ENCODE measurements at places on chromosomes 1 and 21.

GRCh38 chr1:35915693-35916092, 15.2 kb upstream of the AGO3 start:
- DNase-seq = no peak

GRCh38 chr1:172557270-172557669, 24.3 kb downstream of the SUCO start:
- no peak for DNase-seq

- no peak for DNase-seq
Observed at GRCh38 chr1:18100491-18101063, 7.0 kb upstream of the IGSF21 start.

DNA sequence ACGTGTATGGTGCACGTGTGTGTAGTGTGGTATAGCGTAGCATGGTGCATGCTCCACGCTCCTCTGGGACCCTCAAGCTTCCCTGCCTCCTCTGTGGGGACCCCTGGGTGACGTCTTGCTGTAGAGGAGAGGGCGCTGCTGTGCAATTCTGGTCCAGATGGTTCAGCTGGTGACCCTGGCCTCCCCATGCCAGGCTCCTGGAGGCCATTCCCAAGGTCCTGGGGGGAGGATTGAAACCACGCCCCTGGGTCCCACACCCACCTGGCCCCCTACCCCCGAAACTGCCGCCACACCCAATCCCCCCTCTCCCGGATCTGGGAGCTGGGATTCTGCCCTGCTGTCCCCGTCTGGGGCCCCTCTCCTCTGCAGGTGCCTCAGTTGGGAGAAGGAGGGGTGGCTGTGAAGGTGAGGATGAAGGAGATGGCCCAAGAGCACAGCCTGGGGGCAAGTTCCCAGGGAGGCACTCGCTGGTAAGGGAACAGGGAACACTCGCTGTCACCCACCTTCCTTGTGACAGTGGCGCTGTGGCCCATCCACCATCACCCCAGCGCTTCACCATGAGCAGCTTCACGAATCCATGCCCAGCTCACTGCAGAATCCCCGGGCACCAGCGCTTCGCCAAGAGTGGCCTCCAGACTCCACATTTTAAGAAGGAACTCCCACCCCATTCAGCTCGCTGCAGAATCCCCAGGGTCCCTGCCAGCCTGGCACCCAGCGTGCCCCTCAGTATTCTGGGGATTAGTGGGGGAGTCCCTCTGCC, 38.0 kb downstream of the WDR4 start:
- no peak for DNase-seq

DNA sequence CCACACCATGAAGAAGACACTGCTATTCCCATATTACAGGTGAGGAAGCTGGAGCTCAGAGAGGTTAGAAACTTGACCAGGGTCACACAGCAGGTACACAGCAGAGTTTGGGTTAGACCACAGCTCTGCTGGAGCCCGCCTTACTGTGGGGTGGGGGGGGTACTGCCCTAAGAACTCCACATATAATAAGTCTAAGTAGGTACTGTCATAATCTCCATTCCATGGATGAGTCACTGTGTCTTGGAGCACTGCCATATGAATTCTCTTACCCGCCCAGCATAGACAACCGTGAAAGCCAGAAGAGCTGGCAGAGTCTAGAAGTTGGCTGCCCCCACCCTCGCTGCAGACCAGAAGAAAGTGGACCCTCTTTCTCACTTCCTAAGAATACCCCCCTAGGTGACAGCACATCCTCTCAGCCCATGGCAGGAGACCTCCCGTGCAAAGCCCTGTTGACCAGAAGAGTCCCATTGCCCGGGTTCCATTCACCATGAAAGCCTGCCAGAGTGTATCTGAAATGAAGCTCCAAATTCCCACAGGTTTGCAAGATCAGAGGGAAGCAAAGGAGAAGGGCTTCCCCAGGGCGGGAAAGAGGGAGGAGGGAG, 5.2 kb upstream of the PLA2G2D start:
- DNase-seq = no peak

DNA sequence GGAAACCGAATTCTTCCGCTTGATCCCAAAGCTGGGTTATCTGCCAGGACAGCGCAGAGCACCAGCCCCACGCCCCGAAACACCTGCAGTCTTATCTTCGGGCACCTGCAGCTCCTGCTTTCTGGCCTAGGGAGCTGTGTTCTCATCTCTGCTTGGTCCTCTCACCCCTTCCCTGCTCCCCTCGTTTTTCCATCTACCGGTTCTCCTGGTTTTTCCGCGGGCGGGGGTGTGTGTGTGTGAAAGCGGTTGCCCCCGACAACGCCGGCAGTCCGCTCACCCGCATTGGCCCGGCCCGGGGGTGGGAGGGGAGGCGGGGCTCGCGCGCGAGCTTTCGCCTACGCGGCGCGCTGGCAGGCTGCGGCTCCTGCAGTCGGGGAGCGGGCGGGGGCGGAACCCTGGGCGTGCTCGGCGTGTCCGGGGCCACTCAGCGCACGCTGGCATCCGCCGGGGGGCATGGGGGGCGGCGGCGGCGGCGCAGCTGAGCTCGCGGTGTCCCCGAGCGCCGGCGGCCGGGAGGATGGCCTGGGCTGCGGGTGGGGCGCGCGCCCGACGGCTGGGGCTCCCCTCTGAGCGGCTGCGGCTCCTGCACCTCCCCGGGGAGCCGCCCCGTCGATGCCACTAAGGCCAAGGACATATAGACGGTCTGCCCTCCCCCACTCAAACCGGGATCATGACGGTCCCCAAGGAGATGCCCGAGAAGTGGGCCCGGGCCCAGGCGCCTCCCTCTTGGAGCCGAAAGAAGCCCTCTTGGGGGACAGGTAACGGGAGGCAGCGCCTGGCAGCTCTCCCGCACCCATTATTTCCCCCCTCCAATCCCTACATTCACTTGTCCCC, 3.2 kb downstream of the ATP8B2 start:
- peak; percentile 77 for DNase-seq

- no peak for DNase-seq
Observed at GRCh38 chr1:100860397-100860991, 34.1 kb downstream of the EXTL2 start.

GRCh38 chr1:13699936-13700520, at the start of gene PRDM2:
PRDM2 (plus strand) TSS chr1:13700188; CDS start chr1:13715606, 15,418 bp downstream.
- DNase-seq = no peak

GRCh38 chr1:157438146-157438545, 114.2 kb downstream of the FCRL5 start:
- DNase-seq = no peak

DNA sequence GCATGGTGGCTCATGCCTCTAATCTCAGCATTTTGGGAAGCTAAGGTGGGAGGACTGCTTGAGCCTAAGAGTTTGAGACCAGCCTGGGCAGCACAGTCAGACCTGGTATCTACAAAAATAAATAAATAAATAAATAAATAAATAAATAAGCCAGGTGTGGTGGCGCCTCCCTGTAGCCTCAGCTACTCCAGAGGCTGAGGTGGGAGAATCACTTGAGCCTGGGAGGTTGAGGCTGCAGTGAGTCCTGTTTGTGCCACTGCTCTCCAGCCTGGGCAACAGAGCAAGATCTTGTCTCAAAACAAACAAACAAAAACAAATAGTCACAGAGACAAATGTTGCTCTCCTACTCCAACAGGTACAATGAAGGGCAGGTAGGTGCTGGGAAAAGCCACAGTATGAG, 242.4 kb upstream of the POU3F1 start:
- DNase-seq = no peak

DNA sequence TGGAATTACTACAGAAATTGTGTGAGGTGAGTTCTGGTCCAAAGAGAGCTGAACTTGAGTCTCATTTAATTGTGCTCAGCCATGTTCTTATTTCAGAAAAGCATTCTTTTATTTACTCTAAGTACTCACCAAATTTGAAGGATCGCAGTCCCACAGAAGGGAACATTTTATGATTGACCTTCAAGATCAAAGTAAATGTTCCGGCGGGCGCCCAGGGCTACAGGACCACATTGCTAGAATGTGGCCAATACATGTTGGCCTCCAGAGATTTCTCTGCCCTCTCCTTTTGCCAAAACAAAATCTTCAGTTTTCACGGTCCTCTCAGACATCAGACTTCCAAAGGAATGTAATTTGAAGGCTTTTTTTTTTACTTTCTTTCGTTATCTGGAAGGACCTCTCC, 237.8 kb downstream of the FMN2 start:
- no peak for DNase-seq

GRCh38 chr1:116324411-116324810, 48.6 kb upstream of the ATP1A1 start:
- DNase-seq = no peak

Data from stimulated activated CD8-positive, alpha-beta memory T cell treated with anti-CD3 and anti-CD28 coated beads, Interleukin-7, amount 100 ng/mL, for 4 hours (primary cell).